ENCODE measurements at places on chromosomes 2 and 18.

DNA sequence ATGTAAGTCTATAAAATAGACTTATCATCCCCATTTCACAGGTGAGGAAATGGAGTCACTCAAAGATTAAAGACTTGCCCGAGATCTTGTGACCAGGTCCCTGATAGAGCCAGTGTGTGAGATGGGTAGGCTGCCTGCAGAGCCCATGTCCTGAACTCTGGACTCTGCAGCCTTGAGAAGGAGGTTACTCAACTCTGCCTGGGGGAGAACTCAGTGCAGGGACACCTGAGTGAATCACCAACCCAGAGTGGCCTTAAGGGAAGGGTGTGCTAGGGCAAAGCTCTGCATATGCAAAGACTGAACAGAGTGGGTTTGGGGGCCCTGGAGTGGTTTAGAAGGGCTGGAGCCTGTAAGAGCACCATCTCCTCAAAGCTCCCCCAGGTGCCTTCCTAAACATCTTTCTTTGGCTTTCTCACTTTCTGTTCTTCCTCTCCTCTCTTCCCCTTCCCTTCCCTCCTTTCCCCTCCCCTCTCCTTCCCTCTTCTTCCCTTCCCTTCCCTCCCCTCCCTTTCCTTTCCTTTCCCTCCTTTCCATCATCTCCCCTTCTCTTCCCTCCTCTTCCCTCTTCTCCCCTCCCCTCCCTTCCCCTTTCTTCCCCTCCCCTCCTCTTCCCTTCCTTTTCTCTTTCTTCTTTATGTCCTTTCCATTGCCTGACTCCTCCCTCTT, 67.6 kb downstream of the CELF4 start:
- DNase-seq = no peak
- no peak overlapping the region for H3K4me3 ChIP-seq
- no peak overlapping the region for H3K27ac ChIP-seq
- peaks cover 29% of the 10 kb centered on the region for H3K27me3 ChIP-seq
- no peaks in the 10 kb centered on the region for H3K36me3 ChIP-seq

GRCh38 chr2:202178346-202178958, 59.9 kb downstream of the SUMO1 start:
- H3K36me3 ChIP-seq = no peaks in the 10 kb centered on the region
- DNase-seq = peak; percentile 29
- no peak overlapping the region for H3K4me3 ChIP-seq
- H3K27me3 ChIP-seq = no peaks in the 10 kb centered on the region

GRCh38 chr2:2039826-2040225, 291.2 kb downstream of the MYT1L start:
- peaks cover 63% of the 10 kb centered on the region for H3K27me3 ChIP-seq
- no peaks in the 10 kb centered on the region for H3K4me1 ChIP-seq
- DNase-seq = no peak
- no peaks in the 10 kb centered on the region for H3K36me3 ChIP-seq
- H3K4me3 ChIP-seq = no peak overlapping the region

- DNase-seq = no peak
- H3K27ac ChIP-seq = no peak overlapping the region
- no peaks in the 10 kb centered on the region for H3K4me1 ChIP-seq
- no peaks in the 10 kb centered on the region for H3K36me3 ChIP-seq
- peaks cover 45% of the 10 kb centered on the region for H3K27me3 ChIP-seq
- H3K4me3 ChIP-seq = no peak overlapping the region
Measured at GRCh38 chr2:106560773-106561172, 73.6 kb downstream of the CD8B2 start.

DNA sequence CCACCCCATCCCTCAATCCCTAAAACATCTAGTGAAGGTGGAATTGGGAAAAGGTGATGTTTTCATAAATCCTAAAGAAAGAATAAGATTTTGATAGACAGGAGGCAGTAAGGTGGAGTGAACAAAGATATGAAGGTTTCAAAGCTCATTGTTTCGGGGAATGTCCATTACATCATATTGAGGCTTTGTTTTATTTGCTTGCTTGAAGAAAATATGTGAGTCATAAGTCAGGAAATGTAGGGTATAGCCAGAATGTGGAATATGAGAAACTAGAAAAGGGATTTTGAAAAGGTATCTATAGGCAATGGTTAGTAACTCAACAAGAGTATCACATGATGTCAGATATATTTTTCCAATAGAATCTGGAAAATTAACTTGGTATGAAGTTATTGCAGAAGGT, 1178.5 kb upstream of the ACVR2A start:
- no peak overlapping the region for H3K4me3 ChIP-seq
- H3K27me3 ChIP-seq = no peaks in the 10 kb centered on the region
- no peaks in the 10 kb centered on the region for H3K4me1 ChIP-seq
- DNase-seq = no peak
- H3K36me3 ChIP-seq = no peaks in the 10 kb centered on the region

DNA sequence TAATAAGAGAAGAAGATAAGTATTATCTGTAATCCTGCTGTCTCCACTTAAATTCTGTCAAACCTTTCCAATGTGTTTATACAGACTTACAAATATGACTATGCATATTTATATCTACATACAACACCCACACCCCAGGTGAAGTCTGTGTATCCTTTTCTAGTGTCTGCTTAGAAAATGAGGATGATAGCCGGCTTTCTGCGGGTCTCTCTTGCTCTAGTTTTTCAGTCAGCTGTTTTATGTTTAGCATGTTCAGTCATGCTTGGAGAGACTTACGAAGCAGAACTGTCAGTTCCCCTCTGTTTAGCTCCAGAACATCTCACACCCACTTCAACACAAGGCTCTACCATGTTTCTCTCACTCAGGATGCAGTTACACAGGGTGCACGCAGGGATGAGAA, 137.3 kb upstream of the NFATC1 start:
- H3K4me3 ChIP-seq = no peak overlapping the region
- H3K27me3 ChIP-seq = no peaks in the 10 kb centered on the region
- no peak for DNase-seq
- no peaks in the 10 kb centered on the region for H3K36me3 ChIP-seq
- no peak overlapping the region for H3K27ac ChIP-seq

DNA sequence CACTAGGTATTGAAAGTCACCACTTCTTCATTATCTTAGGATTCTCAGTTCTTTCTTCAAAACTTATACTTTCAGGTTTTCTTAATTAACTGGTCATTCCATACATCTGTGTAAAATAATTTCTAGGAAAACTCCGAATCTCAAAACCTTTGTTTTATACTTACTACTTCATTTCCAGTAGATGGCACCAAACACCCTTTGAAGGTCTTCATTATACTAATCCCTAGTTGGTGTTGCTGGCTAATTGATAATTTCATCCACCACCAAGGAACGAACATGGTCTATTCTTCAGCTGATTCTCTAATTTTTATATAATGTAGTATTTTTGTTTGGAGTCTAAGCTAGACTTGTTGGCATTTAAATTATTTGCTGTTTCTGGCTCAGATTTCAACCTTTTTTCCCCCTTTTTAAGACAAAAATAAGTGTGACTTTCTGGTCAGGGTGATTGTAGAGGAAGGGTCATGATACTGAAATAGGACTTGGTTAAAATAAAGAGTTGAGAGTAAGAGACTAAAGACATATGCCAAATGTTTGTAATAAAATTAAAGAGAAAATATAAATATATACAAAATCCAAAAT, 2.8 kb upstream of the MXD1 start:
- peak; percentile 53 for DNase-seq
- peaks cover 26% of the 10 kb centered on the region for H3K4me1 ChIP-seq
- no peak overlapping the region for H3K4me3 ChIP-seq
- peaks cover 7% of the 10 kb centered on the region for H3K36me3 ChIP-seq
- H3K27me3 ChIP-seq = no peaks in the 10 kb centered on the region

DNA sequence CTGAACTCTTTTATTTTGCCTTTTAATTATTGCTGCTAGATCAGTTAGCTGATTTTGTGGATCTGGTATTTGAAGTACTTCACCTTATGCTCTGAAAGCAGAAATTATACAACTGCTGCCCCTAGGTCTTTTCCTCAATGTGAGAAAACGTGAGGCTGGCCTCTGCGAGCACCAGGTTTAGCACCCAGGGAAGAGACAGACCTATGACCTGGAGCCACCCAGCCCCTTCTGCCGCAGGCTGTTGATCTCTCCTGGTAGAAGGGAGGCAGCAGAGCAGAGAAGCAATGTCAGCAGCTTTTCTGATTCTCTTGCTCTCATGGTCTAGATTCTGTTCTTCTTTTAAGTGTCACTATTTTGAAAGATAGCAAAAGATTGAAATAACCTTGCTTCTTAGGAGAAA, 19.9 kb downstream of the TRAPPC12 start:
- no peak for DNase-seq
- H3K4me3 ChIP-seq = no peak overlapping the region
- peaks cover 27% of the 10 kb centered on the region for H3K36me3 ChIP-seq
- H3K27me3 ChIP-seq = no peaks in the 10 kb centered on the region
- H3K27ac ChIP-seq = no peak overlapping the region

DNA sequence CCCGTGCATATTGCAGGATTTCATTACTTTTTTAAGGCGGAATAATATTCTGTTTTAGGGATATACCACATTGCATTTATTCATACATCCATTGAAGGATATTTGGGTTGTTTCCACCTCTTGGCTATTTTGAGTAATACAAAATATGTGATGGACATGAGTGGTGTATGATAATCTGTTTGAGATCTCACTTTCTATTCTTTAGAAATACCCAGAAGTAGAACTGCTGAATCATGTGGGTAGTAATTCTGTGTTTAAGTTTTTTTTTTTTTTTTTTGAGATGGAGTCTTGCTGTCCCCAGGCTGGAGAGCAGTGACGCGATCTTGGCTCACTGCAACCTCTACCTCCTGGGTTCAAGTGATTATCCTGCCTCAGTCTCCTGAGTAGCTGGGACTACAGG, 201.4 kb downstream of the NYAP2 start:
- no peaks in the 10 kb centered on the region for H3K4me1 ChIP-seq
- no peaks in the 10 kb centered on the region for H3K36me3 ChIP-seq
- H3K27me3 ChIP-seq = no peaks in the 10 kb centered on the region
- H3K4me3 ChIP-seq = no peak overlapping the region

DNA sequence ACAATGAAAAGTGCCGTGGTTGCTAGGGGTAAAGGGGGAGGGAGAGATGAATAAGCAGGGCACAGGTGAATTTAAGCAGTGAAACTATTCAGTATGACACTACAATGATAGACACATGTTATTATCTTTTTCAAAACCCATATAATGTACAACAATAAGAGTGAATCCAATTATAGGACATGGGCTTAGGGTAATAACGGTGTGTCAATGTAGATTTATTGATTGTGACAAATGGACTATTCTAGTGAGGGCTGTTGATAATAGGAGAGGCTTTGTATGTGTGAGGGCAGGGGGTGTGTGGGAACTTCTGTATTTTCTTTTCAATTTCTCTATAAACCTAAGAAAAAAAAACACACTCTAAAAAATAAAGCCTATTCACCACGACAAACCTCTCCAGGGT, 223.8 kb downstream of the RIT2 start:
- H3K4me1 ChIP-seq = no peaks in the 10 kb centered on the region
- no peaks in the 10 kb centered on the region for H3K27me3 ChIP-seq
- no peak overlapping the region for H3K4me3 ChIP-seq
- H3K36me3 ChIP-seq = no peaks in the 10 kb centered on the region
- no peak overlapping the region for H3K27ac ChIP-seq
- DNase-seq = no peak

- H3K36me3 ChIP-seq = no peaks in the 10 kb centered on the region
- H3K27me3 ChIP-seq = no peaks in the 10 kb centered on the region
- no peak overlapping the region for H3K4me3 ChIP-seq
- H3K4me1 ChIP-seq = no peaks in the 10 kb centered on the region
- no peak overlapping the region for H3K27ac ChIP-seq
Measured at GRCh38 chr2:230589497-230590015, 123.1 kb upstream of the CAB39 start.
